ENCODE measurements at places on chromosomes 7 and 10. TPM values are rescaled to one million over a fixed set of nuclear protein-coding genes. Genes with fewer than 3 reads are reported as not detected.

SLC13A1 gene
- not detected for total RNA-seq

DYDC2 gene
- not detected for total RNA-seq

FAM25G gene
- total RNA-seq, result not detected

SPDYE6 gene
- total RNA-seq, result not detected

AMPH gene
- 0.23 TPM for total RNA-seq

SORCS3 gene
- not detected for total RNA-seq

ZNF804B gene
- not detected for total RNA-seq

GPR15LG gene
- total RNA-seq, result not detected

CHAT gene
- not detected for total RNA-seq

BCL7B gene
- 16.1 TPM for total RNA-seq

RHOBTB1 gene
- 13.9 TPM for total RNA-seq

PAPOLB gene
- not detected for total RNA-seq

AIFM2 gene
- total RNA-seq, result 4.8 TPM

LBX1 gene
- total RNA-seq, result not detected

SPDYE16 gene
- 0.12 TPM for total RNA-seq

Data from smooth muscle cell of the coronary artery (primary cell).